ENCODE measurements at places on chromosomes 13 and 19. TPM values are rescaled to one million over a fixed set of nuclear protein-coding genes. Genes with fewer than 3 reads are reported as not detected.

The C5AR2 gene
- total RNA-seq = not detected

The SCEL gene
- total RNA-seq = not detected

The KASH5 gene
- not detected for total RNA-seq

The DENND1C gene
- 75.6 TPM for total RNA-seq

The SLC25A41 gene
- 0.24 TPM for total RNA-seq
